WTC11 (cell line): ENCODE measurements at places on chromosomes 5 and 9.

DNA sequence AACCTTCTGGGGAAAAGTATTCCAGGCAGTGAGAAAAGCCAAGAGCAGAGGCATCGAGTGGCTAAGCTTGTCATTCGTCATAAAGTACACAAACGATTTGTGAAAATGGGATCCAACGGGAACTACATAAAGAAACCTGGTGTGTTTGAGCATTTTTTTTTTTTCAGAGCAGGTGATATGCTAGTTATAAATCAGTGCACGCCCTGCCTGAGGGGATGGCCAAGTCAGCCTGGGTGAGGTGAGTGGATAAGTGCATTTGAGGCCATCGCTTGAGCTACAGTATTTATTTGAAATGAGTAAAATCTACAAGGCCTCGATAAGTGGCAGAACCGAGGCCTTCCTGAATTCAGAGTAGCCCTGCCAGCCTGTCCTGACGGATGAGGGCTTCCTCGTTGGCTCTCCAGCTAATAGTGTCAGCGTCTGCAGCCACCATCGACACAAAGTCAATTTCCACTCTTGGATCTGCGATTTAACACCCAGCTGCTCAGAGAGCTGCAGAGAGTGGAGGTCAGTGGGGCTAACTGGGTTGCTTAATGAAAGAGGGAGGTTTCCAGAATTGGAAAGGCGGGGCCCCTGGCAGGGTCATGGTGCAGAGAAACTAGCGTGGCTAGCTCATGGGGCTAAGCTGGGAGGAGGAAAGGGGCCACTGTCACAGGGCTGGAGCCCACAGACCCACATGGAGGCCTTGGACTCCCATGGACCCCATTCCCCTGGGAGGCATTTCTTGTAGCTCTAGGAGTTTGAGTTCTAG is 27.3 kb downstream of the PPARGC1B start:
- no peak for DNase-seq

DNA sequence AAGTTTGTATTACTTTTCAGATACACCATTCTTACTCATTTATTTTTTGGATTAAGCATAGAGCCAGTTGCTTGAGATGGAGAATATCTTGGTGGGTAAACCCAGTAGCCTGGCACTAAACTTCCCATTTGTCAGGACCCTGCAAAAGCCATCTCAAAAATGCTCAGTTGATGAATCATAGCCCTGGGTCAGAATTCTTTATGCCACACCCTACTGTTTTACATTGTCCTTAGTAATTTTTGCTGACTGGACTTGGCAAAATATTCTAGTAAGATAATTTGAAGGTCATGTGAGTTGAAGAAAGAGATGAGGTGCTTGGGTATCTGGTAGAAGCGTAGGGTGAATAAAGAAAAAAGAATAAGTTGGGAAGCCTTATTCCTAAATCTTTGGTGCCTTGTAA is 50.7 kb downstream of the C7 start:
- DNase-seq = no peak

- DNase-seq = no peak
Observed at GRCh38 chr5:145939540-145940065, 3.2 kb downstream of the SH3RF2 start.

- no peak for DNase-seq
Observed at GRCh38 chr5:180595381-180596114, 4.2 kb upstream of the SCGB3A1 start.

- DNase-seq = no peak
Observed at GRCh38 chr9:138063033-138063432, 185.5 kb downstream of the CACNA1B start.

GRCh38 chr5:78726571-78726970 is 78.0 kb upstream of the LHFPL2 start:
- no peak for DNase-seq

DNA sequence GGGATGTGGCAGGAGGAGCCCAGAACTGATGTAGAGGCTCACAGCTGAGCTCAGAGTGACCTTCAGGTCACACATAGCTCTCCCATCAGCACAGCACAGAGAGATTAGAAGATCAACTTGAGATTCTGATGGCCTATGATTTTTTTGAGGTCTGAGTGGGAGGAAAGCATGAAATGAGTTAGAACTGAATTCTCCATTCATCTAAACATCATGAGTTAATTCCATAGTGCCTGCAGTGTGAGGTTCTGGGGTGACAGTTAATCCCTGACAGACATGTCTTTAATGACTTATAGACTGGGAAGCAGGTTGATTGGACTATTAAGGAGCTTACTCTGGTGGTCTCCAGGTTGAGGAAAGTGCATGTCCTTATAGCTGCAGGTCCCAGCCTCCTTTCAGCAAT is 22.4 kb downstream of the SLC22A5 start:
- DNase-seq = no peak

GRCh38 chr9:128916204-128916603 is 4.6 kb upstream of the PHYHD1 start:
- DNase-seq = no peak

DNA sequence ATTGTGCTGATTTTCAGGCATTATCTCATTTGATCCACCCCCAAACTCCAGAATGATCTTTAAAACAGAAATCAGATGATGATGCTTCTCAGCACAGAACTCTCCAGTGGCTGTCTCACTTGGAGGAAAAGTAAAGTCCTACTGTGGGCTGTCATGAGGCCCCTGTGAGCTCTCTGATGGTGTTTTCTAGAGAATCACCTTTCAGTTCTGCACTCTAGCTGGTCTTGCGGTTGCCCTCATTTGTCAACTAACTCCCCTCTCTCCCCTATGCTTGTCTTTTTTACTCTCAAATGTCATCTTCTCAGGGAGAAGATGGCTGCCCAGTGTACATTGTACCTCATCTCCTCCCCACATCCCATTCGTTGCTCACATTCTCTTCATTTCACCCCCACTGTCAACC is 295.8 kb downstream of the MLLT3 start:
- DNase-seq = no peak

- peak; percentile 85 for DNase-seq
Observed at GRCh38 chr9:34985311-34985899, 4.1 kb upstream of the DNAJB5 start.

DNA sequence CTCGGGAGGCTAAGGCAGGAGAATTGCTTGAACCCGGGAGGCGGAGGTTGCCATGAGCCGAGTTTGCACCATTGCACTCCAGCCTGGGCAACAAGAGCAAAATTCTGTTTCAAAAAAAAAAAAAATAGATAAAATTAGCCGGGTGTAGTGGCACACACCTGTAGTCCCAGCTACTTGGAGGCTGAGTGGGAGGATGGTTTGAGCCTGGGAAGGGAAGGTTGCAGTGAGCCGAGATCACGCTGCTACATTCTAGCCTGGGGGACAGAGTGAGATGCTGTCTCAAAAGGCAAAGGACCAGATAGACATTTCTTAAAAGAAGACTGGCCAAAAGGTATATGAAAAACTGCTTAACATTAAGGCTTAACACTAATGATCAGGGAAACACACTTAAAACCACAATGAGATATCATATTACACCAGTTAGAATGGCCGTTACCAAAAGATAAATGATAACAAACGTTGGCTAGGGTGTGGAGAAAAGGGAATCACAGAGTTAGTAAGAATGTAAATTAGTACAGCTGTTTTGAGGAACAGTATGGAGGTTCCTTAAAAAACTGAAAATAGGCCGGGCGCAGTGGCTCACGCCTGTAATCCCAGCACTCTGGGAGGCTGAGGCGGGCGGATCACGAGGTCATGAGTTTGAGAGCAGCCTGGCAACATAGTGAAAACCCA is 10.1 kb upstream of the MARVELD2 start:
- no peak for DNase-seq

DNA sequence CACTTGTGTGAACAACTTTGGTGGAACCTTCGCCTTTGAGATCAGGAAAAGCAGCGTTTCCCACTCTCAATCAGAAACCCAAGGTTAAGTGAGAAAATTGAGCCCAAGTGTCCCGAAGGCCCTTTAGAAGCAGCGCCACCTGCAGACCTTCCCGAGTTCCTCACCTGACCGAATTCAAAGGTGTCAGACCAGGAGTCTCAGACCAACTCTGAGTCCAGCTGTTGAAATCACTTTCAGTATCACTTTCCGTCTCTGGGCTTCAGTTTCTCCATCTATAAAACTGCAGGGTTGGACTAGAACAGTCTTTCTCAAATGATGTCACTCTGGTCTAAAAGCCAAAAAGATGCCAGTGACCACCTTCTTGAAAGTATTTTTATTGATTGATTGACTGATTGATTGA is 31.7 kb upstream of the GRHPR start:
- DNase-seq = peak; percentile 75
